ENCODE measurements at places on chromosomes 11 and 22.

DNA sequence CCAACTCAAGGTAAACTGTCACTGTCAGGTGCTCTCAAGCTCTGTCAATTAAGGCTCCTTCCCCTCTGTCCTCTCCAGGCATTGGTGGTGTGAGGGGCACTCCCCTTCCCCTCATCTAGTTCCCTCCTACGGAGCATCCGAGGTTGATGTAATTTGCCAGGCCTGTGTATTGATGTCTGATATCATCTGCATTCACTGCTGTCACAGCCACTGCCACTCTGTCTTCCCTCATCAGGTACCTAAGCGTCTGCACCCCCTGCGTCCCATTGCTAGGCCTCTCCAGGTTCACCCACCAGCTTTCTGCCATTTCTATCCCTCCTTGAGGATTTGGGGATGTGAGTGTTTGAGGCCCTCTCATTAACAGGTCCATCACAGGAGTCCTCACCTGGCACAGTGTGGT lies 50.0 kb upstream of the SYT13 start:
- DNase-seq: no peak
- H3K36me3 ChIP-seq: no peaks in the 10 kb centered on the region
- H3K27ac ChIP-seq: no peak overlapping the region
- H3K27me3 ChIP-seq: peaks cover 16% of the 10 kb centered on the region

- peaks cover 13% of the 10 kb centered on the region for H3K4me1 ChIP-seq
- peaks cover 1% of the 10 kb centered on the region for H3K27me3 ChIP-seq
- peak; percentile 75 for DNase-seq
- H3K36me3 ChIP-seq: peaks cover 3% of the 10 kb centered on the region
- no peak overlapping the region for H3K4me3 ChIP-seq
These were observed 12.9 kb downstream of the TSPAN32 start for GRCh38 chr11:2314525-2315394.

GRCh38 chr11:119550053-119550752 lies 127.2 kb upstream of the THY1 start:
- no peaks in the 10 kb centered on the region for H3K36me3 ChIP-seq
- no peaks in the 10 kb centered on the region for H3K27me3 ChIP-seq
- no peak overlapping the region for H3K27ac ChIP-seq
- no peak for DNase-seq
- peaks cover 6% of the 10 kb centered on the region for H3K4me1 ChIP-seq

DNA sequence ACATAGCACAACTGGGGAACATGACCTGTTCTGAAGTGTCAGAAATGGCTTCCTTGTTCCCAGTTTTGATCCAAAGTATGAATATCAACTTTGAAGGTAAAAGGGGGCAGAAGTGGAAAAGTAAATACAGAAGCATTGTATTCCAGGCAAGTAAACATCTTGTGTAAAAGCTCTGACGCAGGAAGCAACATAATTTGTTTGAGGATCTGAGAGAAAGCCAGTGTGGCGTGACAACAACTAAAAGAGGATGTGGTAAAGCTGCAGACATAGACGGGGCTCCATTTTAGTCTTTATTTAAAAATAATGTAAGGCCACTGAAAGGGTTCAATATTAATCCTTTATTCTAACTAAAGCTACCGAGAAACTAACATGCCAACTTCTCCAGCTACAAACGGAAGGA lies 310.2 kb downstream of the DLG2 start:
- H3K4me1 ChIP-seq: no peaks in the 10 kb centered on the region
- no peaks in the 10 kb centered on the region for H3K36me3 ChIP-seq
- no peak overlapping the region for H3K27ac ChIP-seq
- DNase-seq: no peak
- no peaks in the 10 kb centered on the region for H3K27me3 ChIP-seq

DNA sequence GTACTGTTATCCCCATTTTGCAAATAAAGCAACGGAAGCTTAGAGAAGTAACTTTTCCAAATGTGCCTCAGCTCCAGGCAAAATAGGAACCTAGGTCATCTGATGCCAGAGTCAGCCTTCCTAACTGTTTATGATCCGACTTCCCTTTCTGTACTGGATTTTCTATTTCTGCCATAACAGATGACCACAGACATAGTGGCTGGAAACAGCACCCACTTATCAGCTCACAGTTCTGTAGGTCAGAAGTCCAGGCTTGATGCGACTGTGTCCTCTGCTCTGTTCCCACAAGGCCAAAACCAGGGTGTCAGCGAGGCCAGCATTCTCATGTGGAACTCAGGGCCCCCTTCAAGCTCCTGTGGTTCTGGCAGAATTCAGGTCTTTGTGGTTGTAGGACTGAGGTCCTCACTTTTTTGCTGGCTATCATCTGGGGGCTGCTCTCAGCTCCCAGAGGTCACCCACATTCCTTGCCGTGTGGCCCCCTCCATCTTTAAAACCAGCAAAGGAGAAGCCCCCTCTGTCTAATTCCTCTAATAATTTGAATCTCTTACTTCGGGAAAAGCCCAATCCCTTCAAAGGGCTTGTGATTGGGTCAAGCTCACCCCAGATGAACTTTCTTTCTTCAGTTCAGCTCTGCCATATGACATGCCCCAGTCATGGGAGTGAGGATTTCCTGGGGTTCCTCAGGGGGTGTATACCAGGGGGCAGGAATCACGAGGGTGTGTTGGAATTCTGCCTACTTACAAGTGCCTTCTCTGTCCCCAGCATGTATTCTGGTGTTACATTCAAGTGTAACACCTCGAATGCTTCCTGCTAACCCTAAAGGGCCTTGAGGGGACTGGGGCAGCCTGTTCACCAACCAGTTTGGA lies 15.3 kb downstream of the KCNJ5 start:
- no peak overlapping the region for H3K27ac ChIP-seq
- no peaks in the 10 kb centered on the region for H3K36me3 ChIP-seq
- no peak for DNase-seq
- peak overlapping the region; percentile 66 for H3K4me3 ChIP-seq
- H3K4me1 ChIP-seq: peaks cover 34% of the 10 kb centered on the region

DNA sequence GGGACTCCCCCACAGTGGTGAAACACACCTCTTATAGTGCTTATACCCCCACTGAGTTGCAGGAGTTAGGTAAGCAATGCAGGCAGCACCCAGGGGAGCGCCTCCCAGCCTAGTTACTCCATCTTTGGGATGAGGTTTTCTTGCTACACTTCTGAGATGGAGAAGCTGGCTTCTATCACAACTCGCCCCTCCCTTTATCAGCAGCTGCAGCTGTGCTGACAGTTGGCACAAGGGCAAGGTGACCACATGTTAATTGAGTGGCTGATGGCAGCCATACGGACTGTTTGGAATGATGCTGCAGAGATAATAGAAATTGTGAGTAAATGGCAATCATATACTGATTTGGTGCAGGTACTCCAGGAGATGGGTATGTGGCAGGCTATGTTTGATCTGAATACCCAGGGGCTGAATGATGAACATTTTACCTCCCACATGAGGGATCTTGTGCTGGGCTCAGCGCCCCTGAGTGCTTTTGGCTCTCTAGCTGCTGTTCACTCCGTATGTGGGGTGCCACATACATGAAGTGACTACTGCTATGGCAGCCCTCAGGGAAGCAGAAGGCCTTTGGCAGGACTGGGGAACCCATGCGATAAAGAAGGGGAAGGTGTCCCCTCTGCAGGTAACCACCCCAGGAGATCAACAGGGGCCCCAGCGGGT lies 29.2 kb upstream of the KCNA4 start:
- DNase-seq: no peak
- peaks cover 11% of the 10 kb centered on the region for H3K4me1 ChIP-seq
- H3K27ac ChIP-seq: no peak overlapping the region

DNA sequence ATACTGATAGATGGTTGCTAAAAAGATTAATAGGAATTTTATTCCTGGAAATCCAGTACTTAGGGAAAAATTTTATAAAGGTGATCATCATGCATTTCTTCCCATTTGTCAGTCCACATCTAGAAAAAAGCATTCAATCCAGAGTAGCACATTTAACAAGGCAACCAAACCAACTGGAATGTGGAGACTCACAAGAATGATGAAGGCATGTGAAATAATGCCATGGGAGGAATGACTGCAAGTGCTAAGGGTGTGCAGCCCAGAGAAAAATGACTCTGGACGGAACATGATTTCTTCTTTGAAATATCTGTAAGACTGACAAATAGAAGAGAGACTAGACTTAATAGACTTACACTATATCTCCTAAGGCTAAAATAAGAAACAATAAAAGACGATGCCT lies 33.8 kb downstream of the BLID start:
- no peak overlapping the region for H3K27ac ChIP-seq
- DNase-seq: no peak
- H3K4me3 ChIP-seq: no peak overlapping the region
- H3K36me3 ChIP-seq: peaks cover 2% of the 10 kb centered on the region
- peaks cover 8% of the 10 kb centered on the region for H3K4me1 ChIP-seq

GRCh38 chr11:16775614-16776283 lies 37.3 kb downstream of the C11orf58 start:
- peaks cover 2% of the 10 kb centered on the region for H3K36me3 ChIP-seq
- H3K4me3 ChIP-seq: no peak overlapping the region
- no peak for DNase-seq

- peaks cover 1% of the 10 kb centered on the region for H3K36me3 ChIP-seq
- peaks cover 27% of the 10 kb centered on the region for H3K4me1 ChIP-seq
- H3K27me3 ChIP-seq: no peaks in the 10 kb centered on the region
These were observed 678 bp upstream of the INPPL1 start for GRCh38 chr11:72223615-72224563.

GRCh38 chr11:34243600-34244464 lies 114.0 kb downstream of the ABTB2 start:
- peaks cover 14% of the 10 kb centered on the region for H3K4me1 ChIP-seq
- DNase-seq: no peak
- H3K27ac ChIP-seq: peak overlapping the region; percentile 71
- no peaks in the 10 kb centered on the region for H3K36me3 ChIP-seq
- H3K4me3 ChIP-seq: no peak overlapping the region

DNA sequence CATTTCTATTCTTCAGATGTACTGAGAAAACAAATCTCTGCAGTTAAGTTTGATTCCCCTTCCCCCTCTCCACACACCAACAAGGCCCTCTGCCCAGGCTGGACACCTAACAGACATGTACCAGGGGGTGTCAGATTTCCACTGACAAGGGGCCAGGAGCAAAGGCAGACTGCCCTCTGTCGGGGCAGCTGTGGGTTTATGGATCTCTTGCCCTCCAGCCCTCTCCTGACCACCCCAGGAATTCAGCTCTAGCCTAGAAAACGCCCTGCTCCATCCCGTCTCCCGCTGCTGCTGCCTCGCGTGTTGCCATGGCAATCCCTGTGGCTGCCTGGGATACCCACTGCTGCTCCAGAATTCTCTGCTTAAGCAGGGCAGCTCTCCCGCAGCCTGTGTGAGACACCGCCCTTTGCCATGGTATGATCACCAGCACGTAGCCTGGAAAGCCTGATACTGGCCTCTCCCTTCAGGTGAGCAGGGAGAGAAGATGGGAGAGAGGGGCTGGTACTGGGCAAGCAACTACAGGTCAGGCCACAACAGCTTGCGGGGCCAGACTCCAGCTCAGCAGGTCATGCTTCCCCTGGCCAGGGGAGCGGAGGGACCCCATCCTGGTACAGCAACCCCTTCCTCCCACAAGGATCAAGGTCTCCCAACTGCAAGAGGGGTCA lies 41.6 kb downstream of the BUD13 start:
- H3K4me1 ChIP-seq: peaks cover 3% of the 10 kb centered on the region
- H3K36me3 ChIP-seq: no peaks in the 10 kb centered on the region
- no peak overlapping the region for H3K4me3 ChIP-seq
- peaks cover 44% of the 10 kb centered on the region for H3K27me3 ChIP-seq

- no peak overlapping the region for H3K27ac ChIP-seq
- no peaks in the 10 kb centered on the region for H3K27me3 ChIP-seq
- peaks cover 2% of the 10 kb centered on the region for H3K4me1 ChIP-seq
- no peaks in the 10 kb centered on the region for H3K36me3 ChIP-seq
These were observed 1096.4 kb downstream of the TBC1D22A start for GRCh38 chr22:47858773-47859306.

DNA sequence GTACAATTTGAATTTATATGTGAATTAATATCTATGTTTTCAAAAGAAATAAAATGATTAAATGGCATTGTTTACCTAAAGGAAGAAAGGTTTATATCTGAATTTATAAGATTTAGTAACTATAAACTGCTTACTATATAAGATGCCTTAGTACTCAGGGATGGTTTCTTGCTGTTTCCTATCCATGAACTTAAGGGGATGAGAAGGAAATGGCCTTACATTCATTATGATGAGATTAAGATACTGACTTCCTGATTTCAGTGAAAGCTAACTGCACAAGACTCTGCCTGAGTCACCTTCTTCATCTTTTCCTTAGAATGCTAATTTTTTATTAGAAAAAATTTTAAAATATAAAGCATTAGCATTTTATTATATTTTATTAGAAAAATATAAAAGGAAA lies 606.3 kb upstream of the ARHGAP42 start:
- no peak for DNase-seq
- no peaks in the 10 kb centered on the region for H3K4me1 ChIP-seq
- no peaks in the 10 kb centered on the region for H3K27me3 ChIP-seq

DNA sequence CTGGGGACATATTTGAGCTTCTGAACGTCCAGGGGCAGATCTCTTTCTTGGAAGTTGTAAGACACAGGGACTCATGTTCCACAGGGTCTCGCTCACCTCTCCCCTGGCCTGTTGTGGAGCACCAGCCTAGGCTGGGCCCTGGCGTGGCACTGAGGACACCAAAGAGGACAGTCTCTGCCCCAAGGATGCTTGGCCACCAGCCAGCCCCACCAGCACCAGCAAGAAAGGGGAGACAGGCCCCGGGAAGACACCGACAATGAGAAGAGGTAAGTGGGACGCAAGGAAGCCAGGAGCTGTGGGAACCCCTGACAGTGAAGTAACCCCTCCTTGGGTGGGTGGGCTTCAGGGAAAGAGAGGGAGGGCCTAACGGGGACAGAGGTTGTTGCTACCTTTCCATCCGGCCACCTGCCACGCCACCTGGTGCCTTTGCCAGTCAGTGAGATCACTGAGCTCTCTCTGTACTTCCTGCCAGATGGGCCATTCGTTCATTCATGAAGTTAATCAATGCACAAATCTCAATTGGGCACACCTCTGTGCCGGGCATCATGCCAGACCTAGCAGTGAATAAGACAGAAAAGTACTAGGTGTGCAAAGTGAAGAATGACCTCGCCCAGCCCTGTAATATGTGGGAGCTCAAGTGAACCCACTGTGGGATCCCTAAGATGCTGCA lies 11.1 kb downstream of the APOL5 start:
- no peak for DNase-seq
- peaks cover 13% of the 10 kb centered on the region for H3K27me3 ChIP-seq
- no peak overlapping the region for H3K27ac ChIP-seq
- H3K4me1 ChIP-seq: peaks cover 12% of the 10 kb centered on the region
- no peaks in the 10 kb centered on the region for H3K36me3 ChIP-seq
- no peak overlapping the region for H3K4me3 ChIP-seq

GRCh38 chr22:37284126-37284804 lies 2.0 kb downstream of the CYTH4 start:
- no peaks in the 10 kb centered on the region for H3K4me1 ChIP-seq
- DNase-seq: no peak
- no peak overlapping the region for H3K27ac ChIP-seq
- no peaks in the 10 kb centered on the region for H3K36me3 ChIP-seq

- H3K27ac ChIP-seq: no peak overlapping the region
- no peaks in the 10 kb centered on the region for H3K4me1 ChIP-seq
- peaks cover 4% of the 10 kb centered on the region for H3K27me3 ChIP-seq
- no peak overlapping the region for H3K4me3 ChIP-seq
- no peak for DNase-seq
- H3K36me3 ChIP-seq: no peaks in the 10 kb centered on the region
These were observed 397.3 kb downstream of the SHANK2 start for GRCh38 chr11:70854901-70855556.

Measured in mesothelial cell of epicardium (in vitro differentiated cells).